GM03348 (cell line): ENCODE measurements at places on chromosomes 4 and X.

- no peak for DNase-seq
Measured at GRCh38 chrX:37776987-37777325, 2.9 kb upstream of the CYBB start.

DNA sequence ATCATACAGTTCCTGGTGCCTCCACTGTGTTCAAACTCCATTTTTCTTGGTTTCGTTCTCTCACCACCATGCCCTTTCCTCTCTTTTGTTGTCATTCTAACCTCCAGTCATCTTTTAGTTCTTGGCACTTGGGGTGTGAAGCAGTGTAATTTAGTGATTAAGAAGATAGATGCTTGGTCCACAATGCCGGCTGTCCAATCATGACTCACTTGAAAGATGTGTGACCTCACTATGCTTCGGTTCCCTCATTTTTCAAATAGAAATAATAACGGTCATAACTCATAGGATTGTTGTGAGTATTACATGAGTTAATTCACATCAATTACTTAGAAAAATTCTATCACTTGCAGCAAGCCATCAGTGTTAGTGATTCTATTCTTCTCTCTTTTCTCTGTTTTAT is 327.8 kb downstream of the ADGRL3 start:
- no peak for DNase-seq

DNA sequence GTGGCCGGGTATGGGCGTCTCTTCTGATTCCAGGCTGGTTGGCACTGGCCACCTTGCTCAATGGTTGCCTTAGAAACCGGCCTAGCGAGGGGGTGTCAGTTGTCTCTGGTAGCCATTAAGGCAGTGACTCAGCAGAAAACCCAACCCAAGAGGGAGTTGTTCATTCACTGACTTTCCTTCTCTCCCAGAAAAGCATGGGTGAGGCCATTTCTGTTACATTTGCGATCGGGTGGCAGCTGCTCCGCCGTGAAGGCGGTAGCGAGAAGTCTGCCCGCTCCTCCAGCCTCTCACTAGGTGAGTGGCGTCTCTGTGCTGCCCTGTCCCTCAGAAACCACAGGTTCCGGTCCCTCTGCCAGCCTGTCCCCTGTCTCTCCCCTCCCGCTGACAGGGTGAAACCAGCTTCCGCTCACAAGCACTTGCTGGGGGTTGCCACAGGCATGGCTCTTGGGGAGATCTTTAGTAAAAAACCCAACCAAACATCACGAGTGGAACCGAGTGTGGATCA is 17.4 kb downstream of the IRAK1 start:
- peak; percentile 80 for DNase-seq

GRCh38 chrX:129845616-129846190 is 2.0 kb upstream of the ZDHHC9 start:
- DNase-seq, result no peak

- DNase-seq, result no peak
Measured at GRCh38 chr4:67546004-67546356, 677 bp upstream of the CENPC start.

DNA sequence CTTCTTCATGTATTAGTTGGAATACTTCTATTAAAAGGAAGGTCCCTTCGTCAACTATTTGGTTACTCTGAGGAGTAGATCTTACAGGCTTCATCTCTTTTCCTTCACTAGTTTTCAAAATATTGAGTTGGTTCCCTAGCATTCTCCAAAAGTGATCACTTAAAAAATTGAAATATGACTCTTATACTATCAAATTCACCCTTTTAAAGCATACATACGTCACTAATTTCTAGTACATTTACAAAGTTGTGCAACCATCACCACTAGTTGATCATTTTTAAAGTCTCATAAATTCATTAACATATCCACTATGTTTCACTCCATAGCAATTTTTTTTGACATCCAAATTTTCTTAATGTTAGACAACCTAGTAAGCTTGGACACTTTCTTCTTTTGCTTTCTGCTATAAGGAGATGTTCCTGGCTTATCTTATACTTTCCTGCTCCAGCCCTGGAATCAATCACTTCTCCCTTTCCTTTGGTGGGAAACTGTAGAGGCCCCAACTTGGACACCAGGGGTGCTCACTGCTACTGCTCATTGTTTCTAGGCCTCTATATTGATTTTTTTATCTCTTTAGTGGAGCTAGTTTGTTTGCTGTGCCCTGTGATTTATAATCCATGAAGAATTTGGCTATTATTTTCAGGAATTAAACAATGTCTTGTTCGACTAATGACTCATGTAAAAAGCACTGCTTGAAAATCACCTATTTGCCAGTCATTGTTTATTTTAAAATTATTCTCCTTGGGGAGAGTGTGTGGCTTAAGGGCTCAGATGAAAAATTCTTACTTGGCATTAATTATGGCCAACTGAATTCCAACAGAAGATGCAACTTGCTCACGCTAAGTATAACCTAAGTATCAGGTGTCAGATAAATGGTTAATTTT is 4.0 kb upstream of the ZFX start:
- DNase-seq, result peak; percentile 27

GRCh38 chr4:184647266-184648053 is 1.8 kb downstream of the CASP3 start:
- peak; percentile 15 for DNase-seq

GRCh38 chr4:183266371-183266770 is 53.7 kb downstream of the CLDN22 start:
- DNase-seq, result no peak

DNA sequence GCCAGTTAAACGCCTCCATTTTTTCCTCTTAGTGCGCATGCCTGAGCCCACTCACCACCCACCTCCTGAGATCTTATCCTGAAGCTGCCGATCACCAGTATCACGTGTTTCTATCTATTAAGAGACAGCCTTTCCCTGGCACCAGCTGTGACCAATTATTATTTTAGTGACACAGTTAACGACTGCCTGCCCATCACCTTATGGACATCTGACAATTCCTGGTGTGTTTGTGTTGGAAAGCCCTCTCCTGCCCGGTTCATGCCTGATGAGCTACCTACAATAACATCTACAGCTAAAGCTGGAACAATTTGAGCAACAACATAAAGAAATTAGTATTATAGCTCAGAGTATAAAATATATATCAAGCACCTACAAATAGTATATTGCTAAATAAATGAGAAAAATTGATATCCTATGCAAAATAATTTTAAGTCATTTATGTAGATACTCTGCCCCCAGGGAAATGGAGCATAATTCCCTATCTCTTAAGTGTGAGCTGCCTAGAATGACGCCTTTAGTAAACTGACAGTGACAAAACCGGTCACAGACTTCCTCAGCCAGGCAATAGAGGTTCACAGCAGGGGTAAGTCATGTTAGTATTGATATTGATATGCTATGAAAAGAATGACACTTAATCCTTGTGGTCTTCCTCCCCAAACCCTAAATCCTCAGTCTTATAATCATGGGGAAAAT is 862.2 kb downstream of the TRAM1L1 start:
- DNase-seq, result no peak
